Stimulated activated CD8-positive, alpha-beta memory T cell treated with anti-CD3 and anti-CD28 coated beads, Interleukin-4, amount 100 ng/mL, for 1 hour (primary cell): ENCODE measurements at places on chromosomes 13 and 19.

GRCh38 chr13:113015826-113016525 lies 47.0 kb downstream of the MCF2L start:
- no peak for DNase-seq

DNA sequence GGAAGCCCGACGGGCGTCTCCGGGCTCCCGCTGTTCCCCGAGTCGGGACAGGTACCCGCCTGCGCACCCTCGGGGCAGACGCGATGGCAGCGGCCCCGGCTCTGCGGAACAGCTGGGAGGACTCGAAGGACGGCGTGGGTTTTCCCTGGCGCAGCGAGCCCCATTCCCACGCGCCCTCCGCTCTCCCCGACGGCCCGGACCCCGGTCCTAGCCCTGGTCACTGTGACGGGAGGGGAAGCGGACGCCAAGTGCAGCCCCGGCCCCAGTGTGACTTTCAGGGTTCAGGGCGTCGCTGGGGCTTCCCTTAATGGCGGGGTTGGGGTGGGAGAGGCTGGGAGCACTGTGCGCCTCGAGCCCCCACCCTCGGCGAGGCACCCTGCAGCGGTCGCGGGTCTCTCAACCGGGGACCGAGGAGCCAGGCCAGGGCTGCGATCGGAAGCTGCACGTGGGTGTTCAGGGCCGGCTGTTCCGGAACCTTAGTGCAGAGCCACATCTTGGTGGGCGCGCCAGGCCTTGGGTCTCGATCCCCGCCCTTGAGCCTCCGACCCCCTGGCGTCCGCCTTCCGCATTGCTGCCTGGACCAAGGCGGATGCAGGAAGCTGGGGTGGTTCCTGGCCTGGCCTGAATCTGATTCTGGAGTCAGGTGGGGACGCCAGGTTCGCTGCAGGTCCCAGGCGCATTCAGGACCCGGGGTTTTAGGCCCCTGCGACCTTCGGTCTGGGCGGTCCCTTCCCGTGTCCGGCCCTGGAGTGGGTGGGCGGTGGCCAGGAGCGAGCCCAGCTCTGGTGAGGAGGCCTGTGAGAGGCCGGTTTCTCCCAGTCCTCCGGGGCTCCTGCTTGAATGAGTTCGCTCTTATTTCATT lies 3.5 kb downstream of the LGALS7B start:
- DNase-seq: no peak

DNA sequence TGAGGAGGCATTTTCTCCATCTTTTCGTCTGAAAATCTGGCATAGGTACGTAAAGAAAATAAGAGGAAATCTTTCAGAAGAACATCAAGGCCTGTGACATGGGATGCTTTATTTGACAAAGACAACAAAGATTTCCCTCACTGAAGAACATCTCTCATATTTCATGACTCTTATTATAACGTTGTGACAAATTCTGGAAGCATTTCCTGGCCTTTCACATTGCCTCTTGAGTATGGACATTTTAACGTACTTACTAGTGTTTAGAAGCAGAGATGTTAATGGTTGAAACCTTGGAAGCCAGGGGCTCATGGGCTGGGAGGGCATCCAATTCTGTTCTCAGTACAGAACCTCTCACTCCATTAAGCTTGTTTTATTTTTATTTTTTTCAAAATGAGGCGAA lies 210.8 kb downstream of the DCT start:
- DNase-seq: no peak

DNA sequence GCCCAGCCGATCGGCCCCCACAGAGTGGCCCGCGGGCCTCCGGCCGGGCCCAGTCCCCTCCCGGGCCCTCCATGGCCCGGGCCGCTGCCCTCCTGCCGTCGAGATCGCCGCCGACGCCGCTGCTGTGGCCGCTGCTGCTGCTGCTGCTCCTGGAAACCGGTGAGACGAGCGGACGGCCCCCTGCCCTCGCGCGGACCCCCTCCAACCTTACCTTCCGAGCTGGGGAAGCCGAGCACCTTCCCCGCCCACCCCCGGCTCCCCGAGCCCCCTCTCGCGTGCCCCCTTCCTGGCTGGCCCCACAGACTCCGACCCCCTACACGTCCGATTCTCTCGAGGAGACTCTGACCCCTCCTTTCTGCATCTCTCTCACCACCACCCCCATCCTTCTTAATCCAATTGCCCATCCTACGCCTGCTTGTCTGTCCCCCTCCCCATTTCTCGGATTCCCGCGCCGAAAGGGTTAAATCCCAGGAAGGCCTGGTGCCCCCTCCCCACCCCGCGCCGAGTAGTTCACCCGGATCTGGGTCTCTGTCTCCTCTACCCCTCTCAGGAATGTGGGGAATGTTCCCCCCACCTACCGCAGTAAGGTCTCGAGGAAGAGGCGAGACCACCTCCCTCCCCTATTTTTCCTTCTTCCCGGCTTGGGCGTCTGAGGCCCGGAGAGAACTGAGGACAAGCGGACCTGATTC lies 502 bp downstream of the NECTIN2 start:
- DNase-seq: no peak
